ENCODE measurements at places on chromosomes 12 and 14.

DNA sequence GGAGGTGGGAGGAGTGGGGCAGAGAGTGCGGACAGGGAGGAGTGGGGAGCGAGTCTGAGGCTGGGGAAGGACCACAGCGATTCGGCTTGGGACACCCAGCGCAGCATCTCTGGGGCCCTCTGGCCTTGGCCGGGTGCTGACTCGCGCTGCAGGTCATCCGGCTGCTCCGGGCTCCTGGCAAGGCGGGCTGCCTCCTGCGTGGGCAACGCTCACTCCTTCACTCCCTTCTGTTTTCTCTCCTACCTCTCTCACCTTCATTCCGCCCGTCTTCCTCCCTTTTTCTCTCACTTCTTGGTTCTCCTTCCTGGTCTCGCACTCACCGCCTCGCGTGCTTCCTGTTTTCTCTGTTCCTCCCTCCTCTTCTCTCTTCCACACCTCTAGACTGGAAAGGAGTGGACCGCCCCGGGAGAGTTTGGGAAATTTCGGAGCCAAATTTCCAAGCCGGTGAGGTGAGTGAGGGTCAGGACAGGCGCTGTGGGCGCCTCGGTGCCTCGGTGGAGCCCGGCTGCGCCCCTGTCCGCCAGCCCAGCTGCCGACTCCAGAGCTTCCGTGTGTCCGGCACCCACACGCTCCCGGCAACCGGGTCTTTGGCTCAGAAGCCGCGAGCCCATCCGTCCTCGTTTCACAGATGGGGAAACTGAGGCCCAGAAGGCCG, 86.7 kb downstream of the B4GALNT3 start:
- DNase-seq = no peak

DNA sequence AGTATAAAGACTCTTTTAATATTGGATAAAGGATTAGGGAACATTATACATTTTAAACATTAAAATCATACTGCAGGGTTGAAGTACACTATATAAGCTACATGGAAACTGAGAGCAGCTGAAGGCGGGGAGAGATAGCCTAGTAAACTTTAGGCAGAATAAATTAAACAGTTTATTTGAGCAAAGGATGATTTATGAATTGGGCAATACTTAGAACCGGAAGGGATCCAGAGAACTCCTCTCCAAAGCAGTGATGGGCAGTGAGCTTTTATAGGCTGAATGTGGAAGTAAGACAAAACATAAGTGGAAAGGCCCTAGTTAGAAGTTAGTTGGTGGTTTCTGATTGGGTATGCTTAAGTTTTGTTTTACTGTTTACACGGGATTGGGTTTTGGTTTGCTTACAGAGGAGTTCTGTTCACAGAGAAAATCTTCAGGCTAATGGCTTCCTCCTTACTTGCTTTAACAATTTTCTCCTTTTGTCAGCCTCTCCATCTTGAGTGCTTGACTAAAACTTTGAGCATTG, 18.9 kb downstream of the LEMD3 start:
- no peak for DNase-seq

DNA sequence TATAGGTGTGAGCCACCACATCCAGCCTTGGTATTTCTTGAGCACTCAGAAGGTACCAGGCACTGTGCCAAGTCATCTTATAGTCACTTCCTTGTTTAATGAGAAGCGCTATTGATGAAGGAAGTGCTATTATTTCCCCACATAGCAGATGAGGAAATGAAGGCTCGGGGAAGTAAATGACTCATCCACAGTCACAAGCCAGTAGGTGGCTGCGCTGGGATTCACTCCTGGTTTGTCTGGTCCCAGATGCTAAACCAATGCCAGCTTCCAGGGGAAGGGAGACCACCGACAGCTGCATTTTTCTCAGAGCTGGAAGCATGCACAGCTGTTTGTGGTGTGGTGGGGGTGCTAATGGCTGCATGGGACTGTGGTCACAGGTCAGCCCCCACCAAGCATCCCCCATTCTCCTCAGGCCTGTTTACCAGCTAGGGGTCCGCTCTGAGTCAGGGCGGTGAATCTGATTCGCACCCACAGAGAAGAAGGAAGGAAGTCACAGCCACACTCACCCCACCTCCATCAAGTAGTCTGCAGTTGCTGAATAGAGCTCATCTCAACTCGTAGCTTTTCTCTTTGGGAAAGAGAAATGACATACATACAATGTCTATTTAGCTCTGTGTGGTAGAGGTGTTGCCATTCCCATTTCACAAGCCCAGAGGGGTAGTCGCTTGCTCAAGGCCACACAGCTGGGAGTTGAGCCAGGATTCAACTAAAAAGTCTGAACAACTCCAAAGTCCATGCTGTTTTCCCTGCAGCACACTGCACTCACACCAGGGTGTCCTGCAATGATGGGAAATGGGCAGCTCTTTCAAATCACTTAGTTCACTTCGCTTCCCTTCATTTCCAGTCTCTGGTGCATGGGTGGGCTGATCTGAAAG, 6.3 kb upstream of the LTBP2 start:
- peak; percentile 84 for DNase-seq

DNA sequence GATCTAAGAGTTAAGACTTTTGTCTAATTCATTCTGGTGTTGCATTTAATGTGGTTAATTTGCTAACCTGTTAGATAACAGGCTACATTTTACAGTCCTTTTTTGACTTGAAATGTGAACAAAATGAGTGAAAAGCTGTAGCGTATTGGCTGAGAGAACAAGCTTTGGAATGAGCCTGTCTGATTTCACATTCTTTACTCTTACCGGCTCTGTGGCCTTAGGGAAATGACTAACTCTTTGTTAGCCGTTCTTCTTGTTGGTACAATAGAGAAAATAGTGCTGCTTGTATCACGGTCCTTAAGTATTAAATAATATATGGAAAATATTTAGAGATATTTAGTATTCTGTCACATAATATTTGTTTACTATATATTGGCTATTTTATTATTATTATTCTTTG, 1.9 kb downstream of the MNAT1 start:
- no peak for DNase-seq

GRCh38 chr12:95390932-95391331, 83.0 kb upstream of the METAP2 start:
- DNase-seq = no peak

DNA sequence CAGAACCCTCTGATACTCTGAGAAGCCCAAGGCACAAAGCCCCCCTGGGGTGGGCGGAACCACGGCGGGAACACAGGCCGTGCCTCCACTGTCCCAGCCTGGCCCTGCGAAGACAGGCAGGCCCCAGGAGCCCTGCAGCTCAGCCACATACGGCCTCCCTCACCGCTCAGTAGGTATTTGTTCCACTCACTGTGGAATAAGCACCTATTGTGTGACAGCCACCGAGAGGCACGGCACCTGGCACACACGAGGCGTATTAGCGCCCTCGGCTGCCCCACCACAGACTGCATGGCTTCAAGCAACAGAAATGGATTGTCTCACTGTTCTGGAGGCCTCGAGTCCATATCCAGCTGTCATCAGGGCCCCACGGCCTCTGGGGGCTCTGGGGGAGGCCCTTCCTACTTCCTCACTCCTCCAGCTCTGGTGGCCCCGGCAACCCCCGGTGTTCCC, 66.3 kb downstream of the NCOR2 start:
- no peak for DNase-seq

DNA sequence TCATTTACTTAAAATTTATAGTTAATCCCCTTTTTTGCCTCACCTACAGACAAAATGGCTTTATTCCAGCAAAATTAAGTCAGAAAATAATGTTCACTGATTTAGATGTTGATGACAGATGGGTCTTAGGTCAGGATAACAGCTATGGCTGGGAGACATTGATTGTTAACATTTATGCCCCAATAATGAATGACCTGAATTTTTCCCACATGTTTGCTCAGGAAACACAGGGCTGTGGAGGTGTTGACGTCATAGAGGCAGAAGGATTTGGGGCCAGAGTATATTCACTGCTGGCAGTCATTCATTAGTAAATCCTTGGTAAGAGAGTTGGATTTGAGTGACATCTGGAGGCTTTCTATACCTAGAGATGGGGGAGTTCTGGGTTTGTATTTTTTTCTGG, 121.3 kb downstream of the PDE3A start:
- no peak for DNase-seq

- DNase-seq = no peak
Observed at GRCh38 chr14:68270342-68270741, 450.8 kb downstream of the RAD51B start.

- no peak for DNase-seq
Observed at GRCh38 chr12:38373784-38374183, 57.2 kb downstream of the ALG10B start.

GRCh38 chr12:27226407-27226929, 17.6 kb upstream of the STK38L start:
- DNase-seq = no peak

DNA sequence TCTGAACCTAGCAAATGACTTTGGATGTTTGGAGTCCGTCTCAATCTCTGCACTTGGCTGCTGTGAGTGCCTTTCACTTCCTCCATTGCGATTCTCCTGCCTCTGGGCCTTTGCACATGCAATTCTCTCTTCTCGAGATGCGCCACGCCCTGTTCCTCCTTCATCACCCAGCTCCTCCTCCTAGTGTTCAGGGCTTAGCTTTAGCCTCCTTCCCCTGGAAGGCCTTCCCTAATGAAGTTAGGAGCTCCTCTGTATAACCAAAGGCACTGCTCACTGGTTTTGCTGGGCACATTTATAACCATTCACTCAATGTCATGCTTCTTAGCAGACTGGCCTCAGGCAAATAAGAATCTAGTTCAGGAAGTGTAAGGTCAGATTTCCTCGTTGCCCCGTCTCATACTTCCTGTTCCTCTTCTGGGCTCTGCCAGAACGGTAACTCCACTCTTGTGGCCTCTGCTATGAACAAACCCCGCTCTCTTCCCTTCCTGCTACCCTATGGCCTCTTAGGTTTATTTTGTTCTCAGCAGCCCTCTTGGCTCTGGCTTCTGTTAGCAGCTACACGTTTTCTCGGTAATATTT, 171.4 kb downstream of the CRADD start:
- DNase-seq = peak; percentile 65

GRCh38 chr12:87169010-87169409, 860.2 kb downstream of the C12orf50 start:
- DNase-seq = no peak

GRCh38 chr14:64930085-64930843, 12.3 kb downstream of the GPX2 start:
- DNase-seq = no peak

GRCh38 chr14:90758959-90759358, 57.3 kb downstream of the TTC7B start:
- DNase-seq = peak; percentile 27

DNA sequence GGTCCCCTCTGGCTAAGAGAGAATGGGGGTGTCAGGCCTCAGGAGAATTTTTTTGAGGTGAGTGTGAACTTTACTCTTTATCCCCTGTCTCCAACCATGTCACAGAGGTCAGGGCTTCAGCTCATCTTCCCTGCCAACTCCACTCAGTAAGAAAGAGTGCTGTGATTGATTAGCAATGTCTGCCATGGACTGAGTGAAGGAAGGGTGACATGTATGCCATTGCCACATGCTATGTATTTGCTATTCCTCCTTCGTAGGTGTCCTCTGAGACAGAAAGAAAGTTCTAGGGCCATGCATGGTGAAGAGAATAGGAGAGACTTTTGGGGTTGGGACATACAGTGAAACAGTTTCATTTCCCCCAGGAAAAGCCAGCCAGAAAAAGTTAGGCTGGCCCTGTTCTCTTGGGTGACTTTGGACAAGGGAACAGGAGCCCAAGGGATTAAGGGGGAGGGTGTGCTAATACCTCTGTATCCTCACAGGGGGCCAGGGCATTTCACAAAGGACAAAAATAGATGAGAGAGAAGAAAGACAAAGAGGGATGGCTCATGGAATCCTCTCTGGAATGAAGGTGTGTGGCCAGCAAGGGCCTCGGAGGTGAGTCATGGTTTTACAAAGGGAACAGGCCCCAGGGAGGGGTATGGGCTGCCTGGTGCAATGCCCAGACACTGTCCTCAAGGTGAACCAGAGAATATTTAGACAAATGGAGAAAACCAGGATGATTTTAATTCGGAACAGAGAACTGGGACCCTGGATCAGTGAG, 13.9 kb upstream of the MYL2 start:
- no peak for DNase-seq

DNA sequence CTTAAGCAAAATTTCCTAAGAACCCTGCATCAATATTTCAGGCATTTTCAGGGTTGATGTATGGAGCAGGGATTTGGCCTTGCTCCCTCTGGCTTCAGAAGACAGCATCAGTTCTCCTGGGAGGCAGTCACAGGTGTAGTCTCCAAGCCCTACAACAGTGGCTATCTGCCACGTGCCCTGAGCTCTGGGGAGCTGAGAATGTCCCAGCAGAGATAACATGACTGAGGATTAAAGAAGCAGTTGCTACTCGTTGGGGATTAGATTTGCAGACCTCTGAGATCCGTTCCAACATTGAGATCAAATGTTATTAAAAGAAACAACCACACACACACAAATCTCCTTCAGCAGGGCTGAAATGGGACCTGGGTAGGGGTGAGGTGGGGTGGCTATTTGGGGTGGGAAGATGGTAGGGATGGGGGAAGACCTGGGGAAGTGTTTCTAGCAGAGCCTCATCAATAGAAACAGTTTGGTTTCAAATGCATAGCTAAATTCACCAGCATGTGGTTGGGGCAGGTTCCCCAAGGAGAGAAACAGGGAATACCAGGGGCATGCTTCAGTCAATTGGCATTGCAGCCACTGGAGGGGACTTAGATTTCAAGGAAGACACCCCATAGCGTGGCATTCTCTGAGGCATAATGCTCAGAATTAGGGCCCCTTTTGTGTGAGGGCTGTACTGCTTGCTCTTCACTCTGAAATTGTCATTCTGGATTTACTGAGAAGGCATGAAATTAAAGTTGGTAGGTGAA, 15.2 kb upstream of the FAM234B start:
- no peak for DNase-seq

DNA sequence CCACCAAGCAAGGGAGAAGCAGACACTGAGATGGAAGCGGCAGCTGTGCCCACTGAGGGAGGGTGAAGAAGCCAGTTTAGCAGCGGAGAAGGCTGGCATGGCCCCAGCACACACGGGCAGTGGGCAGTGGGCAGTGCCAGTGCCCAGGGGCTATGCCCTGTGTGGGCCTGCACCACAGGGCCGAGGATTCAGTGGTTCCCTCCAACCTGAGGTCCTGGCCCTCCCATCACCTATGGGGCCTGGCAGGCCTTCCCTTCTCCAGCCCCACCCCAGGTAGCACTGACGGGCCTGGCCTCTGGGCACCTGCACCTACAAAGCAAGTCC, 81.1 kb downstream of the ITPK1 start:
- no peak for DNase-seq

DNA sequence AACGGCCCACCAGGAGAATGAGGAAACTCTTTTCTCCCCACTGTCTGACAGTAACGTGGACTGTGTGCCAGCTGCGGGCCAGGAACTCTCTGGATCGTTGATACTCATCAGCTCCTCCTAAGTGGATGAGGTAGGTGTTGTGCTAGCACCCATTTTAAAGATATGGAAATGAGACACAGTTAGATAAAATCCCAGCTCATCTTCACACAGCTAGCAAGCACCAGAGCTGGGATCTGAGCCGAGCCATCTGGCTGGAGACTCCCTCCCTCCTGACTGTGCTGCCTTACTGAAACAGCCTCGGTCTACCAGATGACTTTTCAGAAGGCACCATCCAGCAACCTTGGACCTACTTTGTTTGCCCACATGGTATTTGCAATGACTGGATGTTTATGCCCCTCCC, 49.2 kb downstream of the TMEM132D start:
- no peak for DNase-seq

GRCh38 chr14:106442857-106443256, 916.5 kb downstream of the TMEM121 start:
- peak; percentile 94 for DNase-seq
